ENCODE measurements at places on chromosomes 3 and 15.
A peak's percentile ranks its signal among the peaks of the same experiment; 100 is the strongest.

GRCh38 chr3:133855772-133856171 lies 39.9 kb downstream of the RAB6B start:
- no peak for DNase-seq

DNA sequence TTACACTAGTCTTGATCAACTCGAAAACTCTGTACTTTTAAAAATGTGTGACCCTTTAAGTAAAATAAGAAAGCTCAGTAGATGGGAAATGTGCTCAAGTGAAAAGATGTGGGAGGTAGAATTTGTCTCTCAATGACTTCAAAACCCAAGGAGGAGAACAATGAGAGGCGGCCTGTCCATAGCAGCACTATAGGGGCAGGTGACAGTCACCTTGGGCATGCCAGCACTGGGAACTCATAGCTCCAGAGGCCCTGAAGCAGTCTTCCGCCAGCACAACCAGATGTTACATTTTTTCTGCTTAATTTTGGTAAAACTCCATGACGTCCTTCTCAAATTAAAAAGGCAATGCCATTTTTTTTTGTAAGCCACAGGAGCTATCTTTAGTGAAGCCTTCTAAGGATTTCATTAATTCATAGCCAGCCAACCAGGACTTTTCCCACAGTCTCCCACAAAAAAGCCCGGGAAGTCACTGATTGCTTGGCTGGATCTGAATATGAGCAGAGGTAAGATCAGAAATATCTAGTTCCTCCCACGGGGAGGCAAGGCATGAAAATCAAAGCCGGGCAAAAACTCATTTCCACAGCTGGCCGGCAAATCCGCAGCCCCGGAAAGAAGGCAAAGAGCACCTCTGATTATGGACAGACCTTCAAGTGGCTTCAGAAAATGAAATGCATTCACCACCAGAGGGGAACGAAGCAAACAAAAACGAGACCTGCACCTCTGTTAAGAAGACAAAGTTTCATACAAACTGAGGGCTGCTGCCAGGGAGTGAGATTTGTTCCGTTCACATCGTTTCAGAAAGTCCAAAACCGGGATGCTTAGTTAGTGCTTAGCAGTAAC lies 10.5 kb downstream of the IL17RD start:
- no peak for DNase-seq

DNA sequence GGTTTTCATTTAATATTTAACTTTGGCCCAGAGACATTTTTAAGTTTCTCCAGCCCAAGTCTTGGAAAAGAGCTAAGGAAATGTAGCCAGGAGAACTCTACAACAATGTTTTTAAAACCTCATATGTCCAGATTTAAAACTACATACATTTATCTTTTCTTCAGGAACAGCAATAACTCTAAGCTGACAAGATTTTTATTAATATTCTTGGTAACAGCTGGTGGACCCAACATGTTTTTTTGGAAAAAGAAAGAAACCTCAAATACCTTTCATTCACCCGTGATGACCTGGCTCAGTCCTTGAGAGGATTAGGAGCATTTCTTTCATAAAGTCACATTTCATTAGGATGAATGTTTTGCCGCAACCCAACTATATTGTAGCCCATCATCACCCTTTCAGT lies 50.4 kb upstream of the CMSS1 start:
- no peak for DNase-seq

- DNase-seq = no peak
These were observed 6.6 kb downstream of the GPX1 start for GRCh38 chr3:49351521-49352011.

GRCh38 chr3:175274056-175274455 lies 414.9 kb downstream of the NAALADL2 start:
- DNase-seq = no peak

GRCh38 chr3:52248816-52249547 lies 3.4 kb downstream of the PPM1M start:
- no peak for DNase-seq

DNA sequence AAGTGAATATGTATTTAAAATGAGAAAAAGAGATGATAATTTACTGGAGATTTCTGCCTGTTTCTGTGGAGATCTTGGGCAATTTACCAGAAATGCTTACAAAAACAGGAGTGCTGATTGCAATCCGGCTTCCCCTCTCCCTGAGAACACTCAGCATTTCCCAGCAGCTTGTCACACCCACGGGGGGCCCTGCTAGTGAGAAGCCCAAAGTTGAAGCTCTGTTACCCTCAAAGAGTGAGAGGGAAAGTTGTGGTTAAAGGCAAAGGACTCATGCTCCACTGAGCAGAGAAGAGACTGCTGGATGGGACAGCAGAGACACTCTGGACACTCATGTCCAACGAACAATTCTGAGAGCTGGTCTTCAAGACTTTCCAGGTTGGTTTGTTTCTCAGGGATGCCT lies 2.9 kb downstream of the MCTP2 start:
- no peak for DNase-seq

DNA sequence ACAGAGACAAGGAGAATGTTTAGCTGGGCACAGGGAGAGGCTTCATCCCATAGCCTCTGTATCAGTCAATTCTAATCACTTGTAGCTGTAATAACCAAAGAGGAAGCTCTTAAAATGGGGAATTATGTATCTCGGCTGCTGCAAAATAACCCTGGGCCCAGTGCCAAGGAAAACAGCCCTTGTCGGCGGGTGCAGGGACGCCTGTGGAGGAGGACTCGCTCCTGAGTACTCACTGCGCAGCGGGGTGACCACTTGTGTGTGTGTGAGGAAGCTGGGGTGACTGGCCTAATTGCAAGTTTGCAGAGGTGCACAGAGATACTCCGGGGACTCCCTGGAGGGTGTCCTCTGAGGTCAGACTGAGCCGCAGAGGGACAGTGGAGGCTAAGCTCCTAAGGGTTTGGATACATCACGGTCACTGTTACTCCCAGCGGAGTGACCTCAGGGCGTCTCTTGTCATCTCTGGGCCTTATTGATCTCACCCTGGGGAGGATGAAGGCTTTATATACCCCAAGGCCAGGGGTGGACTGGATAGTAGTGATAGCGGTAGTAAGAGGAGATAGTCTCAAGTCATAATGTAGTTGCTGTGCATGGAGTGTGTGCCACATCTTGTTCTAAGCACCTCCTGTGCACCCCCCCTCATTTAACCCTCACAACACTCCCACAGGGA lies 37.2 kb downstream of the SLC6A6 start:
- peak; percentile 79 for DNase-seq

- no peak for DNase-seq
These were observed 24.5 kb upstream of the TRAK1 start for GRCh38 chr3:42066516-42067181.

GRCh38 chr3:8629151-8630021 lies 15.2 kb downstream of the SSUH2 start:
- DNase-seq = peak; percentile 74

- no peak for DNase-seq
These were observed 183.3 kb downstream of the SATB1 start for GRCh38 chr3:18241837-18242236.

GRCh38 chr15:49706805-49707204 lies 86.0 kb downstream of the DTWD1 start:
- no peak for DNase-seq

- DNase-seq = no peak
These were observed 1060.4 kb downstream of the ZPLD1 start for GRCh38 chr3:103495186-103495585.

- DNase-seq = no peak
These were observed 84.2 kb downstream of the OSBPL10 start for GRCh38 chr3:31896648-31897433.

- no peak for DNase-seq
These were observed 12.8 kb downstream of the VILL start for GRCh38 chr3:38003371-38003816.

- no peak for DNase-seq
These were observed 540.8 kb upstream of the IL12A start for GRCh38 chr3:159447841-159448240.

Measured in tibial artery (tissue), 4 donors.